ENCODE measurements at places on chromosomes 1 and 21. TPM values are rescaled to one million over a fixed set of nuclear protein-coding genes. Genes with fewer than 3 reads are reported as not detected.

MEGF6 gene
- 62.2 TPM for total RNA-seq

LY9 gene
- total RNA-seq, result 124 TPM

DNA sequence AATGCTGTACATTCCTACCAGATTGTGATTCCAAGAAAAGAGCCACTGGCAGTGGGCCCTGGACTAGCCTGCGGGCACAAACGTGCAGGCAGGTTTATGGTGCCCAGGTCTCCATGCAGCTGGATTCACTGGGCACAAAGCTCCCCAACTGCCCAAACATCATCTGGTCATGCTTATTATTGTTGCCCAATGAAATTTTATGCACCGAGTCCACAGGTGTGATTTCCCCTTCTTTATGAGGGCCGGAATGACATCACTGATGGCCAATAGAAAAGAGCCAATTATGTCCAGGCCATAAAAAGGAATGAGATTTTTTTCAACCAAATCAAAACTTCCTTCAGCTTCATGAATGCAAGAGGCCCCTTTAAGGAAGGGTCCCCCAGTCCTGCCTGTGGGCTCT is 66.2 kb downstream of the ERI3 start:
- no peak for DNase-seq

DNA sequence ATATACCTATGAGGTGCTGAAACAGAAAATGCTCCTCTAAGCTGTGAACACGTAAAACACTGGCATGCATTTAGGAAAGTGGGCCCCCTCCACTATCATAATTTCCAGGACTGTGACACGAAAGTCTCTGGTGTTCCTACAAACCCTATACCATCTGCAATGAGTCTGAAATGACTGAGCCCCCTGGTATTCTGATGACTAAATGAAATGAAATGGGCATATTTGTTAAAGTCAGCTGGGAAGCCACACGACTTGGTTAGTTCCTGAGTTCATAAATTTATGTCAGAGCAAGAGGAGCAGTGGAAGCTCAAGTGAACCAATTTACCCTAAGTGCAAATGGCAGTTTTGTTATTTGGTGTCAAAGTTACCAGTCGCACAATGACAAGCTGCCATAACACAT is 182.3 kb downstream of the KCTD3 start:
- DNase-seq, result no peak

DNA sequence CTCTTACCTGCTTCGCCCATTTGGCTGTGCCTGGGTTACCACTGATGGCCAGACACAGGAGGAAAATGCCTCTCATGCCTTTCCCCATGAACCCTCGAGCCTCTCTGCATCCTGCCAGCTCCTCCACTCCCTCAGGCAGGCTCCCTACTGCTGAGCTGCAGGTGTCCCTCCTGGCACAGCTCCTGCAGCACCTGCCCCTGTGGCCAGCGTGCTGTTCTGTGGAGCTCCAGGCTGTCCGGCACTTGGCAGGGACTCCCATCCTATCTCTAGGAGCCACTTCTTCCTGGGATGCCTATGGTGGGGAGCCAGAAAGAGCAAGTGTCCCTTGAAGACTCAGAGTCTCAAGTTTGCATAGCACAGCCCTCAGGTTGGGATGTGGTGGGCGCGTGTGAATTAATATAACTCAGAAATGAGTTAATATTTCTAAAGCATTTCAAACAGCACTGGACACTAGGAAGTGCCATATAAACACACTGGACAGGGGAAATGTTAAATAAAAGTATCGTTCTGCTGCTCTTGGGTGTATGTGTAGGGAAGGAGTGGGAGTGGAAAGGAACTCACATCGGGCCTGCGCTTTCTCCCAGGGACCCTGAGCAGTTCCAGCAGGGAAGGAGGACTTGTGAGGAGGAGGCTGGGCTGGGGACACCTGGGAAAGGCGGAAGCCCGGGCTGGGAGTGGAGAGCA is 2.7 kb downstream of the LRRC71 start:
- no peak for DNase-seq

- DNase-seq, result no peak
Observed at GRCh38 chr1:47703981-47704596, 266.2 kb downstream of the FOXD2 start.

GRCh38 chr1:68093737-68094136 is 43.3 kb upstream of the DIRAS3 start:
- no peak for DNase-seq

FMN2 gene
- not detected for total RNA-seq

GRCh38 chr1:20115479-20115878 is 3.9 kb downstream of the PLA2G2D start:
- no peak for DNase-seq

RORC gene
- 3.6 TPM for total RNA-seq

- no peak for DNase-seq
Observed at GRCh38 chr1:156935505-156936128, 15.2 kb downstream of the LRRC71 start.

DNA sequence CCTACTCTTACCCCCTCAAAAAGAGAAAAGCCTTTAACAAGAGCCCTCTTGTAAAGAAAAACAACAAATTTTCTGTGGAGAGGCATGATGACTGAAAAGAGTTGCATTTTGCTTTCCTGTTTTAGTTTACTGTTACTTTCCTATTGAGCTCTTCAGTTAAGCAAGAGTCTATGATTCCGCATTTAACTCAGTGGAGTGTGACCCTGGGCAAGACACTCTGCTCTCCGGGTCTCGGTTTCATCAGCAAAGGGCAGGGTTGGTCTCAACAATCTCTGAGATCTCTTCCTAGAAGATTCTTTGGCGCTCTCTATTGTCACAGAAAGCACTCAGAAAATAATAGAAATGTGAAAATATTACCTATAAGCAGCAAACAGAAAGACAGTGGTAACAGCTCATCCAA is 175.7 kb downstream of the TGFBR3 start:
- DNase-seq, result no peak

GRCh38 chr1:228308628-228309325 is 97.9 kb downstream of the TRIM11 start:
- peak; percentile 28 for DNase-seq

OR2L8 gene
- 0.55 TPM for total RNA-seq

DNA sequence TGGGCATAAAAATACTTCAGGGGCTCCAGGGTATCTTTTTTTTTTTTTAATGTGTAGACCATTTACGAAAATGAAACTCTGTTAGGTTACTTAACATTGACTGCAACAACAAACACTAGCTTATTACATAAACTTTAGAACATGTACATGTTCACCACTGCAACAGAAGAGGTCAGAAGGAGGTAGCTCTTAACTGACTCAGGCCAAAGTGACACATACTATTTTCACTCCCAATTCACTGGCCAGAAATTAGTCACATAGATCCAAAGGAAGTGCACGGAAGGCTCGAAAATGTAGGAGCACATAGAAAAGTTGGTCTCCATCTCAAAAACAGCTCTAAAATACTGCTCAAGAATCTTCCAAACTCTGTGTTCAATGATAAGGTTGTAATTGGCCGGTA is 107.2 kb downstream of the AKT3 start:
- DNase-seq, result no peak

DNA sequence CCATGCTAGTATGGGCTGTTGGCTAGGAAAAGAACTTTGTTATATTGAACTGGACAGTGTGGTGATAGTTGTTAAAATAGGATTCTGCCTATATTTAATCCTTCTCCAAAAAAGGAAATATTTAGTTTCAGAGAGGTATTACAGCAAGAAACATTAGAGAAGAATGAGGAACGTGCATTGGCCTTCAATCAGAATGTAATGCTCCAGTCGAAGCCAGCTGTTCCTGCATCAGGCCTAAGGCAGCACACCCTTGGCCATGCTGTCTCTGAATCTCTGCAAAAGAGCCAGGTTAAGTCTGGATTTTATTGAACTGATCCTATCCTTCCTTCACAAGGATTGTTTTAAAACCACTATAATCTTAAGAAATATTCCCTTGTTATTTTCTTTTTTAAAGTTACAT is 35.3 kb upstream of the RALGPS2 start:
- no peak for DNase-seq

DNA sequence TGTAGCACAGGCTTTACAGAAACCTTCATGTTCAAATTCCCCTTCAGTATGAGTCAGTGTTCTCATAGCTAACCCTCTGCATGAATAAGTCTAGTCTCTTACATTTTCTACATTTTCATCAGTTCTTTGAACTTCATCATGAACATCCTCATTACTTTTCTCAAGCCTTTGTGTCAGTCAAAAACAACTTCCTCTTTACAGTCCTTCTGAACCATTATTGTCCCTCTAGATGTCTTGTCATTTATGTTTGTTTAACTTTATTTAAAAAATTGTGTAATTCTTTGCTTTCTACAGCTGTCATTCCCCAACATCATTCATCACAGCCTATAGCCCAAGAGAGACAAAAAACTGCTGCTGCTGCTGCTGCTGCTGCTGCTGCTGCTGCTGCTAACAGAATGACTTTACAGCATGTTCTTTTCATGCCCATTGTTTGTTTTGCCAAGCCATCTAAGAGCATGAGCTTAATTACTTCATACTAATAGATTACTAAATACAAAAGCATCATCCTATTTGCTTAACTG is 133.1 kb downstream of the LRRC40 start:
- no peak for DNase-seq

- no peak for DNase-seq
Observed at GRCh38 chr1:236872075-236872666, 77.1 kb downstream of the MTR start.

DNA sequence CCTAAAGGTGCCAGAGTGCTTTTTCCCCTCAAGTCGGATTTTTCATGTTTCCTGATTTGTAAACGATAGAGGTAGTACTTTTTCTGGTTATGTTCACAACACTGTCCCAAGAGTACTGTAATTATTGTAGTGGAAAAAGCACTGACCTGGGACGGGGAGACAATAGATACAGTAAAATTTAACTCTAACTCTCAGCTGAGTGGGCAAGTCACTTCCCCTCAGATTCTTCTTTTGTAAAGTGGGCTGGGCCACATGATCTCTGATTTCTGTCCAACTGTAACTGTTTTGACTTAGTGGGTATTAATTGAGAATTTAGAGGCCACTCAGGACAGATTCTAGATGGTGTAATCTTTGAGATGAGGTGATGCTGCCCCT is 19.1 kb downstream of the MARCKSL1 start:
- DNase-seq, result no peak

DNA sequence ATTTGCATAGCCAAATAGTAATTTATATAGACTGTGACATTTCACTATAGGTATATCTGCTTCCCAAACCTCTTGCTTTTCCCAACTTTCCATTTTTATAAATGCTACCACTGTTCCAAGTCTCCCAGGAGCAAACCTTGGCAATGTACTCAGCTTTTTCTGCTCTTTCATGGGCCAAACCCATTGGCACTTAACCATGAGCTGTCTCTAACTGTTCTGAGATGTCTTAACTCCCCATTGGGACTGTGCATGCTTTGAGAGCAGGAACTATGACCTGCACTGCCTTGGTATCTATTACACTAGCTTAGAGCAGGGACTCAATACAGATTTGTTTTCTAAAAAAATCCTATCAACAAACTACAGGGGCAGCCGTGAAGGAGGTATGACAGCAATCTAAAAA is 22.5 kb upstream of the KHDRBS1 start:
- no peak for DNase-seq

DNA sequence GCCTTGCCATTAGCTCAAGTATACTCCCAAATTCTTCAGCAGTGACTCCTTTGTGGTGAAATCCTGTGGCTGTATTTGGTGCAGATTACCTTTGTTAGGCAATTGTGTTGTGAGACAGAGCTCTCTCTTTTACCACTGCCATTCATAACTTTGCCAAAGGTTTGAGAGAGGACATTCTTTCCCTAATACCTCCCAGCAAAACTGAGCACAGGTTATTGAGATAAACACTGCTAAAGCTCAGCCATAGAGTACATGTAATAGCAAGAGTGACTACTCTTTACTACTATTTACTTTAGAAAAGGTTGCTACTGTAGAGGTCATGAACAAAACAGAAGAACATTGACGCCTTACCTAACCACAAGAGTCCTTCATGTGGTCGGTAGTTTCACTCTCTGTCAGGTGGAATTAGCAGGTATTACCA is 514.0 kb upstream of the ADAMTS5 start:
- DNase-seq, result no peak

CYYR1 gene
- not detected for total RNA-seq

DNA sequence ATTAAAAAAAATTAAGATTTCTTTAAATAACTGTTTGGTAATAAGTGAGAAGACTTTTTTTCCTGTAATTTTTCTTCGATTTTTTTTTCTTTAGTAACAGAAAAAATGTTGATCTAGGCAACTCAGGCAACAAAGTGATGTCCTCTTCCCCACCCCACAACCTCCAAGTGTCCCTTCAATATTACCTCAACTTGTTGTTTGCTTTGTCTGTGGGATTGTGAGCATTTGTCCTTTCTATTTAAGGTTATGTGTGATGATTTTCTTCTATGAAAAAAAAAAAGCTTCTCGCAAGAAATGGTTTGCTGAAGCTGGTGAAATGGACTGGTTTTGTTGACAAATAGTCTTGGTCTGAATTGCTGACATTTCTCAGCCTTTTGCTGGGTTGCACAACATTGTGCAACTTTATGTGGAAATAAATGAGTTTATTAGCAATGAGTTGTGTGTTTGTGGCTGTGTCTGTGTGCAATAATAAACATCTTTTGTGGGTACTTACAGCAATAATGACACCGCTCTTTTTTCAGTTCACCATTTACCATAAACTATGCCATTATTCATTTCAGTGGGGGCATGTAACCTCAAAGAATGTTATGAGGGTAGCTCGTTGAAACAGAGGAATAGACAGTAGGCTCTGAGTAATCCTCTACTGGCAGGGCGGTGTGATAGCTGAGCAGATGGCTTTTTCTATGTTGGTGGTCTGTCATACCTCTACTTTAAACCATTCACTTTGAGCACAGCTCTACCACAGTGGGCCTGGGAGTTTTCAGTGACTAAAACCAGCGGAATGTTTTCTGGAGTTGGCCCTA is 218.4 kb downstream of the HLX start:
- no peak for DNase-seq

GRCh38 chr1:220363196-220363837 is 91.1 kb upstream of the RAB3GAP2 start:
- no peak for DNase-seq

- DNase-seq, result no peak
Observed at GRCh38 chr1:225523263-225523950, 95.6 kb upstream of the LBR start.

OR11L1 gene
- total RNA-seq, result not detected

LCE2C gene
- total RNA-seq, result not detected

GRCh38 chr1:37752583-37753471 is 12.1 kb downstream of the EPHA10 start:
- DNase-seq, result peak; percentile 20

GRCh38 chr1:6958407-6959030 is 173.3 kb downstream of the CAMTA1 start:
- no peak for DNase-seq

TSPEAR gene
- not detected for total RNA-seq

PCP4 gene
- total RNA-seq, result not detected
